ENCODE measurements at places on chromosomes 2 and 18. TPM values are rescaled to one million over a fixed set of nuclear protein-coding genes. Genes with fewer than 3 reads are reported as not detected.

NT5DC4 gene
- total RNA-seq, result not detected

RAB10 gene
- 308 TPM for total RNA-seq

DNA sequence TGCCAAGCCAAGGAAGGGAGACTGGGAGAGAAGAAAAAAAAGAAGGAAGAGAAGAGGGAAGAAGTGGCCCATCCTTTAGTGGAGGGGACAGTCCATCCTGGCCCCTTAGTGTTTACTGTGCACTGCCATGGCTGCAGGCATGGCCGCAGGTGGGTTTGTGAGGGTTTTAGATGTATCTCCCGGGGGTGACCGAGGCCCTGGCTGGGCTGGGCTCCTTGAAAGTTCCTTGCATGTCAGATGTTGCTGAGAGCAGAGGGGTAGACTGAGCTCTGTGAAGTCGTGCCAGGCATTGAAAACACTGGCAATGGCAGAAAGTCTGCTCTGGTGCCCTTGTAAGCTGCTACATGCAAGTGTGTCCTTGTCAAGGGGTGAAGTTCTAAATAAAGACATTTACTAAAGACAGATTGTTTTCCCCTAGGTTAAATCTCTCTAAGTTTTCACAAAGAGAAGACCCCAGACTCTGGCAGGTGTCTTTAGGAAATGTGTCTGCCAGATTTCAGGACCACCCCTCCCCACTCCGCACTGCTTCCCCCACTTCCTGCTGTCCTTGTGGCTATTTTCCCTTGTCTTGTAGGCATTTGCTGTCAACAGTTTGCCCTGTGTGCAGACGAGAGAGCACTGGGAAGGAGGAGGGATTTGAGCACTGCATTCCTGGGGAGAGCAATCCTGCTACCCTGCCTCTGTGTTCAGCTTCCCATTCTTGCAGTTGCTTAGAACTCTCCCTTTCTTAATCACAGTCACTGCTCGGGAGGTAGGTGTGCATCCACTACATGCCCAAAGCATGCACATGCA lies 68.4 kb downstream of the ACOXL start:
- DNase-seq, result no peak

- DNase-seq, result no peak
Measured at GRCh38 chr2:51511002-51511401, 479.1 kb upstream of the NRXN1 start.

- no peak for DNase-seq
Measured at GRCh38 chr2:239400596-239401066, at the start of gene HDAC4. Gene HDAC4, minus strand, starts transcription at chr2:239401020. Its CDS starts 48,321 bp downstream, at chr2:239352699.

LAMA3 gene
- 381 TPM for total RNA-seq

ABCG8 gene
- under 0.01 TPM for total RNA-seq

ALPP gene
- total RNA-seq, result not detected

DNA sequence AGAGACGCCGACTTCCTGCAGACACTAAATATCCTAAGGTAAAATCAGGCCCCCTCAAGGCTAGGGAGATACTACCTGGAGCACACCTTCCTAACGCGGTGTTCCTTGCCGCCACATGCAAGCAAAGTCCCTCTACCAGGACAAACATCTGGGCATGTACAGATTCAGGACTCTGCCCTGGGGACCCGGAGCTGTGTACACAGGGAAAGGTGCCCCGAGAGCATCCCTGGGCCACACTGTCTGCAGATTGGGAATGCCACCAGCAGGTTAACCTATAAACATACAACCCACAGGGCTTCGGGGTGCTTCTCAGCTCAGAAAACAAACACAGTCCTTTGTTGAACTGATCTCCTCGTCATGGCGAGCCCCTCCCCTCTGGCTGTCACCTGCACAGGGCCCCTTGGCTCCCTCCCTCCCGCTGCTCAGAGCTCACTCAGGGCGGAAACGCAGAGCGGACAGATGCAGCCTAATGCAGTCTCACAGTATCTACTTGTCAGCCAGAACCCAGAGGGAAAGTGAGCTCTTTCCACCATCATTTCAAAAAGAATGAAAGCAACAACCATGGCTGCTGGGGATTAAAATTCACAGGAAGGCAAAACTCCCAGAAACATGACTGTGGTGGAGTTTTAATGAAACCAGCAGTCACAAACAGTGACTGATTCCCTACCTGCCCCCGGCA lies 218.8 kb downstream of the HDAC4 start:
- DNase-seq, result no peak

DNA sequence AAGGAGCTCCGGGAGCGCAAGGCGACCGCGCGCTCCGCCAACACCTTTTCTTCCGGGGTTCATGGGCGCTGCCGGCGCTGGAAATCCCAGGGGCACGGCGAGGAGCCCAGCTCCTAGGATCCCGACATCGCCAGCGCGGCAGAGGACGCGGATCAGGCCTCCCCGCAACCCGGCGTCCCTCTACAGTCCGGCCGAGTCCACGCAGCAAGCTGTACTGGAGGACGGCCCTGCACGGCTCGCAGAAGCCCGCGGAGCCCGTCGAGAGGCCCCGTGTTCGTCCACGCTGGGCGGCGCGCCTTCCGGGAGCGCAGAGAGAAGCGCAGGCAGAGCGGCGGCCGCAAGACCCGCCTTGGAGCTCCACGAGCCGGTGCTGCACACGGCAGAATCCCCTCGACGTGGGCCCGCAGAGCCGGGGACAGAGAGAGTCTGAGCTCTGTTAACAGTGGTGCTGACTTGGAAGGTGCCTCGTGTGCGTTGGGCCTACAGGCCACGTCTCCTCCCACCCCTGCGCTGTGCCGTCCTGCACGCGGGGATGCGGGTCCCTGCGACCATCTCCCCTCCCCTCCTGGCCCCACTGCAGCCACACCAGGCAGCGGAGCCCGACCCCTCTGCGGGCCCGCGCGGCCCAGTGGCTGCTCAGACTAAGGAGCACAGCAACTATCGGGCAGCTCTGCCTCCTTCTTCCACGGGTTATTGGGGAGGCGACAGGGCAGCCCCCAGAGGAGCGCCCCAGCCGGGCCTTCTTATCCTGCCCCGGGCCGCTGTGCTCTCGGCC lies 28.1 kb upstream of the PTPN2 start:
- DNase-seq, result no peak

DNA sequence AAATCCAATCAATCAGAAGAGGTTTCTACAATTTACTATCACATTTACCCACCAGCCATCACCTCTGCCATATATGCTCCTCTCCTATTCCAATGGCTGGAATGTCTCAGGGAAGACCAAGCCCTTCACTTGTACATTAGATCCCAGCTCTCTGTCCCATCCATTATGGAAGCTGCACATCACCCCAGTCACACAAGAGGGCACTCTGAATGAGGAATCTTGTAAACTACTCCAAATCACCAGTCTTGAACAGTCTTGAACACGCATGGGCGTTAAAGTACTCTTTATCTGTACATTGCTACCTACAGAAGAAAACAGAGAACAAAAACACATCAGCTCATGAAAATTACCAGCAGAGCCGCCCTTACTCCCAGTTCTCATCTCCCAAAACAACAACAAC lies 38.7 kb downstream of the ZC3H8 start:
- peak; percentile 33 for DNase-seq

- no peak for DNase-seq
Measured at GRCh38 chr2:75564713-75565359, 4.1 kb upstream of the EVA1A start.

DNA sequence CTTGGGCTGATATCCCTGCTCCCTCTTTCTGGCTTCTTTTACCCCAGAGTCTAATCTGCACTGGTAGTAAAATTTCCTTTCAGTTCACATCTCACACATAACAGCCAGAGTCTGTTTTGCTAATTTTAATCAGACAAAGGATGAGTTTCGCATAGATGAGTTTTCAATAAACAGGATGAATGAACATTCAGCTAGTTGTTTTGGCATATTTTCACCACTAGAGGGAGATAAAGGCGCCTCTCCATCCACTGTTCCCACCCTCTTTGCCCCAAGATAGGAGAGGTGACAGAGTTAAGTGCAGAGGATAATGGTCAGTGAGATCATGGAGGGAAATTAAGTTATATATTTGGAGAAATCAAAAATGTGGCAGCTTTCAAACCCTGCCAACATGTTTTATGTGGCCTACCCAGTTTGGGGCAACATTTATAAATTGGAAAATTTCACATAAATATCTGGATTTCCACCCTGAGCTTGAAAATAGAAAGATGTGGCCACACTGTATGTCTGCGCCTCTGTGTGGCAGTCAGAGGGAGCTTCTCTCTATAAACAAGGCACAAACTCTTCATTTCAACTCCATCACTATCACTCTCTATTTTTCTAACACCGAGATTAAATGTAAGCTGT lies 48.5 kb upstream of the DTNA start:
- peak; percentile 56 for DNase-seq

DNA sequence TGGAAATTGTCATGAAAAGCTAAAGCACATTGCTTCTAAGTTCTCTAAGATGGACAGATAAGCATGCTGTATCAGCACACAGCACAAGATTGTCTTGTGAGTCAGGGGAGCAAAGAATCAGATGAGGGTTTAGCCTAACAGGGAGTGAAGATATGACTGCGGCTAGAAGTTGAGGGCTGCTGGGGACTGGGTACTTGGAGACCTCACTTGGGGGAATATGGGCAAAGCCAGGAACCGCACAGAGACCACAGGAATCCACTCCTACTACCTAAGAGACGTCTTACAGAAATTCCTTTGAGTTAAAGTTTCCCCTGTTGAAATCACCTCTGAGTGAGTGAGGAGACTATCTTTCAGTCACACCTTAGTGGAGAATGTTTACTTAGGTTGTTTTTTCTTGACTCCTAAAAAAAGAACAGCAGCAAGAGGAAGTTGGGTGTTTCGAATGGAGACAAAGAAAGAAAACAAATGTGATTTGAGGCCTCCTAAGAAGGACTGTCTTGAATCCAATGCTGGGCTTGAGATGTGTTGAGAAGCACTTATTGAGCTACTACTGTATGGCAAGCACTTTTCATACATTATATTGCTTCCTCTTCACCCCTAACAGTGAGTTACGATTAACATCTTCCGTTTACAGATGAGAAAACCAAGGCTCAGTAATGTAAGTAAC lies 100.7 kb downstream of the ANKRD44 start:
- DNase-seq, result peak; percentile 53

GRCh38 chr2:238291550-238292281 lies 3.3 kb upstream of the PER2 start:
- no peak for DNase-seq

SDC1 gene
- 1,308 TPM for total RNA-seq

- no peak for DNase-seq
Measured at GRCh38 chr2:241987726-241988125, 118.2 kb downstream of the RTP5 start.

- peak; percentile 96 for DNase-seq
Measured at GRCh38 chr18:59123588-59124369, 15.9 kb upstream of the SEC11C start.

- no peak for DNase-seq
Measured at GRCh38 chr2:46389417-46389916, 89.9 kb upstream of the TMEM247 start.

DNA sequence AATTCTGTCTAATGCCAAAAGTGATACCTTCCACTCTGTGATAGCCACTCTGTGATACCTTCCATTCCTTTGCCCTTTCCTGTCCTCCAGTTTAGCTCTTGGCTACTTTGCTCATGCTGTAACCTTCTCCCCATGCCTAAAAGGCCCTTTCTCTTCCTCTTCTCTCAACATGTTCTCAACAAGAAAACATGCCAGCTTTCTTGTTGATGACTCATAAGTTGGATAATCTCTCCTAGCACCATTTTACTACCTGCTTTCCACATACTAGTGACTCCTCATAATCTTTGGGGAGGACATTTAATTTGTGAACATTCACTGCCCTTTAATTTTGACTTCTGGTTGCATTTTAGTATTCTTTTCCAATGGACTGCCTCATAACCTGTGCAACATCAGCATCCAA lies 55.9 kb upstream of the NT5C1B start:
- peak; percentile 73 for DNase-seq

DNA sequence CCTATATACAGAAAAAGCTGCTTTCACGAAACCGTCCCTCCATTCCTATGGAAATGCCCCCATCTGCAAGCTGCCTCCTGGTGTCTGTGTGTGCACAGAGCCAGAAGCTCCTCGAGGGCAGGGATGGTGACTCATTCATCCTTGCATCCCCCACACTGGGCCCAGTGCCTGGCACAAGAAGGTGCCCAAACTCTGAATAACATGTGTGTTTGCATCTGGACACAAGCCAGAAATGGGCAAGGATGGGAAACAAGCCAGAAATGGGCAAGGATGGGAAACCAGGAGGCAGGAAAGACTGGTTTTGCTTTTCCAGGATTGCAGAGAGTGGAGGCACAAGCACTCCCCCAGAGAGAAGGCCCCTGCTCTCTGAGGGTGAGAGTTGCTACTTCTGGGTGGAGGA lies 313.9 kb downstream of the CELF4 start:
- DNase-seq, result peak; percentile 57

DNA sequence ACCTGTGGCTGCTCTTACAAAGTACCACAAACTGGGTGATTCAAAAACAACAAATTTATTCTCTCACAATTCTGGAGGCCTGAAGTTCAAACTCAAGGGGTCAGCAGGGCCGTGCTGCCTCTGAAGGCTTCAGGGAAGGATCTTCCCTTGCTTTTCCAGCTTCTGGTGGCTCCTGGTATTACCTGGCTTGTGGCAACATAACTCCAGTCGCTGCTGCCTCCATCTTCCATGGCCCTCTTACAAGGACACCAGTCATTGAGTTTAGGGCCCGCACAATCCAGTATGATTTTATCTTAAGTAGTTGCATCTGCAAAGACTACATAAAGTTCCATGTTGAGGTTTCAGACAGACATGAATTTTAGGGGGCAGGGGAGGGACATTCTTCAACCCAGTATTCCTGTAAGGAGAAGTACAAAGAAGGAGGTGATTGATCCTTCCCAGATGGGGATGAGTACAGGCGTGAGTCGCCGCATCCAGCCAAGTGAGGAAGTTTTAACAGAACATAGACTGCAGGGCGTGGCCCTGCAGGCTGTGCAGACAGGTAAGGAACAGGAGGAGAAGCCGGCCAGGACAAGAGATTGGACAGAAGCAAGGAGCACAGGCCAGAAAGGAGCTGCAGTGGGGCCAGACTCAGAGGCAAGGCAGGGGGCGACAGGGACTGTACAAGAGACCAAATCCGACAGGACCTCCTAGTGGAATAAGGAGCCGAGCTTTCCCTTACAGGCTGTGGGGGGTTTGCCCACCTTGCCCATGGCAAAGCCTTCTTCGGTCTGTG lies 44.4 kb upstream of the BZW1 start:
- DNase-seq, result peak; percentile 52

GCKR gene
- total RNA-seq, result not detected

- DNase-seq, result no peak
Measured at GRCh38 chr18:63152791-63153190, 166.8 kb downstream of the BCL2 start.

- DNase-seq, result no peak
Measured at GRCh38 chr18:31740180-31740579, 20.5 kb downstream of the SLC25A52 start.

LGALSL gene
- 14.0 TPM for total RNA-seq

ST8SIA3 gene
- not detected for total RNA-seq

DSC2 gene
- 49.0 TPM for total RNA-seq

ARHGAP15 gene
- total RNA-seq, result not detected

GRCh38 chr2:85852937-85853498 lies 35.8 kb downstream of the ST3GAL5 start:
- no peak for DNase-seq

SLC5A7 gene
- not detected for total RNA-seq

- DNase-seq, result peak; percentile 27
Measured at GRCh38 chr18:23340661-23341060, 112.4 kb upstream of the RIOK3 start.

Data from bronchial epithelial cell (primary cell).